Putamen (tissue), 1 donor: ENCODE measurements at places on chromosomes 6 and 20.

- DNase-seq, result no peak
Measured at GRCh38 chr6:108403236-108403635, 108.4 kb downstream of the AFG1L start.

DNA sequence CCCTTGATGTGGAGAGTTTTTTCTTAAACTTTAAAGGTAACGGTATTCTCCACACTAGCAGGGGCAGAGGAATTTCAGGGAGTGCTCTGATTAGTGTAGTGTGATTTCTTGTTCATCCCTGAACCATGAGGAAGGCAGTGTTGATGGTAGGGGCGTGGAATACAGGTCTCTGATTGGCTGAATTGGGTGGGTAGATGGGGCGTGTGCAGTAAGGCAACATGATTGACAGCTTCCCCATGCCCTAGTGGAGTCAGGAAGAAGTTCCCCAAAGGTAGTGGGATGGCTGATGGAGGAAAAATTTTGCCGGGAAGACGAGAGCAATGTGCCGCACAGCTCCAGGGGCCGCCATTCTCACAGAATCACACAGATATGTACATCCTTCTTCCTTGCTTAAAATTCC, 97.4 kb upstream of the SALL4 start:
- no peak for DNase-seq

- no peak for DNase-seq
Measured at GRCh38 chr6:15685619-15686018, 22.8 kb upstream of the DTNBP1 start.

DNA sequence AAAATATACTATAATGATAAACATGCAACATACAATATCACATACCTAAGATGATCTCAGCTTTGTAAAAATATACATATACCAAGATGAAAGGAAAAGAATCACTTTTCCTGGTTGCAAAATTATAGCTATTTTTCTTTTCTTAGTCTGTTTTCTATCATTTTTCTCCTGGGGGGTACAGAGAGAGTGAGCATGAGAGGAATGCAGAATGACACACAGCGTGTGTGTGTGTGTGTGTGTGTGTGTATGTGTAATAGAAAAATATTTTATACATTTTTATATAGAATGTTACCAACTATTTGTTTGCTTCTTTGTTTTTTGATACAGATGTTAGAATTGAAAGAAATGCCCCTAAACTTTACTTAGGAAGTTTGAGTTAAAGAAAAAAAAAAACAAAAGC, 64.3 kb downstream of the FAM83B start:
- no peak for DNase-seq

GRCh38 chr6:41546866-41547798, 951 bp downstream of the FOXP4 start:
- DNase-seq, result peak; percentile 27

- no peak for DNase-seq
Measured at GRCh38 chr6:27872642-27873020, 39.6 kb downstream of the OR2B2 start.

GRCh38 chr20:19874040-19874727, 116.1 kb downstream of the RIN2 start:
- no peak for DNase-seq

GRCh38 chr6:106750946-106751345, 121.6 kb downstream of the QRSL1 start:
- no peak for DNase-seq

- DNase-seq, result no peak
Measured at GRCh38 chr6:92989656-92990055, 429.7 kb downstream of the EPHA7 start.

DNA sequence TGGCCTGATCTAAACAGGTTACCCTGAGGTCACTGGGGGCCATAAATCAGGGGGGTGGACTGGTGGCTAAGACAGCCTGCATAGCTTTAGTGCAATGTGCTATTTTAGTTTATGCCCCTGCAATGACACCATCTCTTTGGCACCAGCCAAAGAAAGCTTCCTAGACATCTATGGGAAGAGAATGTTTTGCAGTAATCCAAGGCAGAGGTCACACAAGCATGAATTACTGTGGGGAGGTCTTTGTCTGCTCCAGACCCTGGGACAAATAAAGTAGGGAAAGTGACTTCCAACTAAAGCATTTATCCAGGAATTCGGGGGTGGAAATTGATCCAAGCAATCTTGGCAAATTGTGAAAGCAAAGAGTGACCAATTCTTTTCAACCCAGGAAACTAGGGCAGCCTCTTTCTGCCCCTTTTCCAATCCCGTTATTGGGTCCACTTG, 5.3 kb downstream of the RIPOR2 start:
- DNase-seq, result no peak

GRCh38 chr6:43614396-43614730, 14.7 kb downstream of the GTPBP2 start:
- no peak for DNase-seq

DNA sequence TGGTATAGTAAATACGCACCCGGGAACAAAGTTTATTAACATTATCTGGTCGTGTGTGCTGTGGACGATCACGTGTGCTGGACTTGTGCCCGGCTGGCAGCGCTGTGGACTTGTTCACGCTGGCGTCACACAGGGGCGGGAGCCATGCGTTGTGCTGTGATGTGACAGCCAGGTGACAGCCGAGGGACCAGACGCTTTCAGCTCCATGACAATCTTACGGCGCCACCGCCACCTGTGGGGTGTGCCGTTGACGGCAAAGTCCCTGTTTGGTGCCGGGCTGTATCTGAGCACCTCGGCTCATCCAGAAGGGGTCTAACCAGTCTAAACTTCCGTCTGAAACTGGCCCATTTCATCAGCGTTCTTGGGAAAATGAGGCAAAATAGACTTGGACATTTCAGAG, 25.2 kb downstream of the DLL1 start:
- peak; percentile 76 for DNase-seq

- DNase-seq, result no peak
Measured at GRCh38 chr20:63294536-63294900, 1.5 kb downstream of the COL20A1 start.

GRCh38 chr6:140663772-140664171, 1289.3 kb upstream of the CITED2 start:
- DNase-seq, result no peak

DNA sequence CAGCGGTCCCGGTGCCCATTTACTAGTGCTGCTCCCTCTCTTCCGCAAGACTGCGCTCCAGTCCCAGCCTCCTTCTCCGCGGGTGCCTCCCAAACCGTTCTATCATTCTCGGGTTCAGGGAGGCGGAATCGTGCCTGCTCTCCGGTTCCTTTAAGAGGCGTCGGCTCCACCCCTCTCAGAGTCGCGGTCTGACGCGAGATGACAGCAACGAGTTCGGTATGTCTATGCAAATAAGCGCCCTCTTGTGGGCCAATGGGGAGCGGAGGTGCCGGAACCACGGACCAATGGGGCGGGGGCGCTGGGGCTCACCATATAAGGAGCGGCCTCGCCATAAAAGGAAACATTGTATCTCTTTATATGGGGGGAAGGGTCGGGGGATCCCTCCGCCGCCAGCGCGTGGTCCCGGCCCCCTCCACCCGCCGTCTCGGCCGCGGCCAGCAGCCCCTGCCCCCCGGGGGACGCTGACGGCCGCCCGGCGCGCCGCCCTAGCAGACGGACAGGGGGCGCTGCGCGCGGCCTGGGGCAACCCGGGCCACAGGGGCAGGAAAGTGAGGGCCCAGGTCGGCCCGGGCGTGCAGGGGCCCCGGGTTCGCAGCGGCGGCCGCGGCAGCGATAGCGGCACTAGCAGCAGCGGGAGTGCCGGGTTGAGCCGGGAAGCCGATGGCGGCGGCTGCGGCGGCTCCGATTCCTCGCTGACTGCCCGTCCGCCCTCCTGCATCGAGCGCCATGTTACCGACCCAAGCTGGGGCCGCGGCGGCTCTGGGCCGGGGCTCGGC, at the start of gene SRF:
Gene SRF (plus strand): TSS at position 339 of the 776 bp plus-strand sequence. CDS start 388 bp downstream, at position 727.
- DNase-seq, result peak; percentile 99

GRCh38 chr6:19929312-19929711, 92.1 kb downstream of the ID4 start:
- no peak for DNase-seq

GRCh38 chr6:50451826-50452400, 261.4 kb upstream of the TFAP2D start:
- DNase-seq, result no peak

- peak; percentile 64 for DNase-seq
Measured at GRCh38 chr20:44642203-44643153, 9.0 kb downstream of the ADA start.

DNA sequence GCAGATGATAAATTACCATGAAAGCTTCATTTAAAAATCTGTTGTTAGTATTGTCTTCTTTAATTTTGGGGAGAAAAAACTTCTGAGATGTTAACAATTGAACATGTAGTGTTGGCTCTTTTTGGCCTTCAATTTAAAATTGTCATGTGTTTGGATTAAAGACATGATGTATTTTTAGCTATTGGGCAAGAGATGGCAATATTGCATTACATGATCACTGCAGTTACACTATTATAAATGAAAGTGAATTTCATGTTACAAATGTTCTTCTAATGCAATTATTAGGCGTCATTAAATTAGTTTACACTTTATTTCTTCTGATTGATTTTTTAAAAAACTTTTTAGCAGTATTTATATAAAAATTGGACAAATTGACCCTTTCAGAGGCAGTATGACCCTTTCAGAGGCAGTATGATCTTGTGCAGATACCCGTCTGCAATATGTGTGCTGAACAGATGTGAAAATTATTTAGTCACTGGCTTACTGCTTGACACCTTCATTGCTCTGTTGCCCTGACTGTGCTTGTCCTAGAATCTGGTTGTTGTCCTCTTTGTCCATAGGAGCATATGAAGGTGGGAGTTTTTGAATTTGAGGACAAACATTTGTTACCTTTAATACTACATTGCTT, 25.8 kb downstream of the CDKAL1 start:
- no peak for DNase-seq

DNA sequence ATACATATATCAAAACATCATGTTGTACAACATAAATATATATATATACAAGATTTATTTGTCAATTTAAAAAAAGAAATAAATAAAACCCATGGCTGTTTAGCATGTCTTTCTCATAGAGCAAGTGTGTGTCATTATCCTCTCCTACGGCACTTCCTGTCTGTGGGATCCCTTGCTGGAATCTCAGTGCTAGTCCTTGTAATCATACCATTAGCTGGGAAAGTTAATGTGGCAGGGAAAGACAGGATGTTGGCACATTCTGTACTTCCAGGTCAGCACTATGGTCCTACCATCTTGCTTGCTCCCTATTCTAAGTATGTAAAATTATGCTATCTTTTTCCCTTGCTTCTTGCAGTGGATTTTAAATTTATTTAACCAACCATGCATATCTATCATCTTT, 9.5 kb upstream of the SLC17A3 start:
- no peak for DNase-seq

DNA sequence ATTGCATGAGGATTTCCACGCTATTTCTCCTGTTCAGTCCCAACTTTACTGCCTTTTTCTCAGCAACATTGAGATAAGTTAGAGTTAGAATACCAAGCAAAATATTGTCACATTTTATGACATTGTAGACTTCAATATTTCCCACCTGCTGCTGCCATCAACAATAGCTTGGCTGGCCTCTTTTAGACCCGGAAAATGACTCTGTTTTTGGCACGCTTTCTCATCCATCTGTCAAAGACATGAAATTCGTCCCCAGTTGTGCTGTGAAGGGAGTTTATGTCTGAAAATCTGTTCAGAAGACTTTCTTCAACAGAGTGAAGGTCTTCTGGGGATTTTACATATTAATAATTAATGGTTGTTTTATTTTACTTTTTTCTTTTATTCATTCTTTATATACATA, 857.3 kb downstream of the FRK start:
- DNase-seq, result no peak

GRCh38 chr6:7124636-7125035, 16.9 kb downstream of the RREB1 start:
- DNase-seq, result no peak

DNA sequence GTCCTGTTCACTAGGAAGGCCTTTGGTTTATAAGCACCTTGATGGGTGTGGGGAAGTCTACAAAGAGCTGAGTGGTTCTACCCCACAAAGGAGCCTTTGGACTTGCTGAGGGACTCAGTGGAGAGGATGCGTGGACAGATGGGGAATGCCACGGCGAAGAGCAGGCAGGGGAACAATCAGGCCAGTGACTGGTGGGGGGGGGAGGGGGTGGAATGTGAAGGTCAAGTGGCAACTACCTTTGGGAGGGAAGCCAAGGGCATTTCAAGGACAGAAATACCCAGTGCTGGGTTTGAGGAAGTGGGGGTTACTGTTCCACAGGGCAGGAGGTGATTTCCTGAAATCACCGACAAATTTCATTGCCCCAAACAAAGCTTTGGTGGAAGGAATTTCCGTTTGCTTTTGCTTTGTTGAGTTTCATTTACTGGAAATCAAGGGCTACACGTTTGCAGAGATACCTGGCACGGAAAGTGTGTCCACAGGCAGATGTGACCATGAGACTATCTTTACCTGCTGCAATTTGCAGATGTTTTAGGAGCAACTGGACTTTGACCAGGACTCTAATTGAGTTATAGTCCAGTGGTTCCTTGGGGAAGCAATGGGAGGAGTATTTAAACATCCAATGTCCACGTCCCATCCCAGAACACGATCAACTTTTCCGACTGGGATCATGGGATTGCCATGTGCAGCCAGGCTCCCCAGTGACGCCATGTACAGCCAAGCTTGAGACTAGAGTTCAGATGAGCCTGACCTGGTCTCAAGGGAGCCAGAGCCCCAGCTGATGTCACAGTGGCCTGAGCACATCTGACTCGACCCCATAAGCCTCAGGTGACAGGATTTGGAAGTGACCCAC, 8.0 kb downstream of the CST3 start:
- no peak for DNase-seq

GRCh38 chr6:167465482-167465881, 140.6 kb downstream of the TTLL2 start:
- no peak for DNase-seq

DNA sequence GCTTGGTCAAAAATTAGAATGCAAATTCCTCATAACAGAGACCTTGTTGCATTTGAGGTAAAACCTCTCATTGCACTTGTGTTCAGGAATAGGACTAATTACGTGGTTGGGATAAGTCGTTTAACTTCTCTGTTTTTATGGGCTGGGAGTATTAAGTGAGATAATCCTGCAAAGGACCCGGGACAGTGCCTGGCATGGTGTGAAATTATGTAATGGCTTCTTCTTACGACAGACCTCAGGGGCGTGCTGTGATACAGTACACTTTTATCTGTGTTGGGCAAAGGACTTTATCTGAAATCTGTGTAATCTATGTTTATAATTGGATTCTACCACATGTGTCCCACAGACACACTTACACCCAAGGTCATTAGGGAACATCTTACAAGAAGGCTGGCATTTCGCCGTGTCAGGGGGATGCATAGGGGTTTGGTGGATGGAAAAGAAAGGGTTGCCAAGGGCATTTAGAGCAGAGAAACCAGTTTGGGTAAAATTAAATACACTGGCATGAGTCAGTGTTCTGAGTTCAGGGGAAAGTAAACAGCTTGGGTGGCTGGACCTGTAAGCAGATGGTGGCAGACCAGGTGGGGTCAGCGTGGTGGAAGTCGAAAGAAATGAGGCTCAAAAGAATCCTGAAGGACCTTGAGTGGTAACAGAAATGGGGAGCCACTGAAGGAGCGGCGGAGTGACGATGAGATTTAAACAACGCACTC, 17.2 kb upstream of the RTF2 start:
- no peak for DNase-seq

- no peak for DNase-seq
Measured at GRCh38 chr20:5880326-5880725, 70.0 kb downstream of the TRMT6 start.
